ENCODE measurements at places on chromosomes 6 and 20.

DNA sequence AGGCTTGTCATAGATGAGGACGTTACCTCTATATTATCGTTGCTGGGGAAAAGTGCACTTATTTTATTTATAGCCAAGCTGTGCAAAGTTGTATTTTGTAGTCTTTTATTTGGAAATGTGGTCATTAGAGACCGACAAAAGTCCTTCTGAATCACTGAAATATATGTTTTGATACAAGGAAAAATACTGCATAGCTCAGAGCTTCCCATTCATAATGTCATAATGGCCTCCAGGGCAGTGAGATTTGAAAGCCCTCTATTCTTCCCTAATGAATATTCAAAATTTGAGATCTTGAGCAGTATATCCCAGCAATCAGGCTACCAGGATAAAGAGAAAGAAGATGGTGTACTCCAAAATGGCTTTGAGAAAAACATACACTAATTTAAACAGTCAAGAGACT, 64.6 kb downstream of the CAP2 start:
- DNase-seq: no peak

DNA sequence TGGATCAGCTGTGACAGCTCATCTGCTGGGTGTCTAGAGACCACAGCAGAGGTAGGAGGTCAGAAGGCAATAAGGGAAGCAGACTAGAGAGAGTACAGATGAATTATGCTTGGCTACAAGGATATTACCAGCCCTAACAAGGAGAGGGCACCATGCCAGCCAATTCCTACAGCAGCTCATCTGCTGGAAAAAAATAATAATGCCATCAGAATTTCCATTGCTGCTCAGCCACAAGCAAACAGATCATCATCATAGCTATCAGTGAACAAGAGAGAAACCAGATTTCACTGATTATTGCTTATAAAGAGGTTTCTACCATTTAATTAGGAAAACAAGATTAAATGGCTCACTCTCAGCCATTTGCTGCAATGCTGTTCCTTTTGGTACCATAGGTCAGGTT, 66.5 kb downstream of the PSMG4 start:
- DNase-seq: no peak

GRCh38 chr6:31396422-31397152, 6.8 kb upstream of the MICA start:
- peak; percentile 87 for DNase-seq

DNA sequence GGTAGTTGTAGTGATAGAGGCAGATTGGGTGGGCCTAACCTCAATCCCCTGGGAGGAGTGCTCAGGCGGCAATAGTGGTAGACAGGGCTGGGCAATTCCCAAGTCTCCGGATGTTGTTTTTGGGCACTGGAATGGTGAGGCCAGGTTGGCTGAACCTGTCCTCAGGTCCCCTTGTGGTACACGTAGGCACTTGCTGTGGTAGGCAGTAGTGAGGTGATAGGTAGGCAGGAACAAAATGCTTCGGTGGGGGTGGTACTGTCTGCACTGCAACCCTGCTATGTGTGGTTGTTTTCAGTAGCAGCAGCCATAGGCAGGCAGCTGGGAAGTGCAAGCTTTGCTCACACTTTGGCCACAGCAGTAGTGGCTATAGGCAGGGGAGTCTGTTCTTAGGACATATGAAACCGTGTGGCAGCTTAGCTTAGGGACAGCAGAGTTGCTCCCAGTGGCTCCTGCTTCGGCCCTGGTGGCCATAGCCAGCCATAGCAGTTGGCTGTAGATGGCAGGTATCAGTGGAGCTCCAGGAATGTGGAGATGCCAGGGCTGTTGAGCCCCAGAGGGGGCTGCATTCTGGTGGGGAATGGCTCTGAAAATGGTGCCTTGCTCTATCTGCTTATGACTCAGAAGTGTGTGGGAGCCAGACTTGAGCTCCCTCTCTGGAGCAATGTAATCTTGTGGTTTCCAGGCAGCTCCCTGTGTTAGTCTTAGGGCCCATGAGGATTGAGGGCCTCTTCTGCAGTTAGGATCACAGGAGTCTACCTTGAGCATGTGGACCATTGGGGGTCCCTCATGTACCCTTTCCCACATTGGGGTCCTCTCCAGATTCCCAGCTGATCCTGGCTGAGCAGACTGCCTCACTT, 241.8 kb upstream of the BMP2 start:
- no peak for DNase-seq

DNA sequence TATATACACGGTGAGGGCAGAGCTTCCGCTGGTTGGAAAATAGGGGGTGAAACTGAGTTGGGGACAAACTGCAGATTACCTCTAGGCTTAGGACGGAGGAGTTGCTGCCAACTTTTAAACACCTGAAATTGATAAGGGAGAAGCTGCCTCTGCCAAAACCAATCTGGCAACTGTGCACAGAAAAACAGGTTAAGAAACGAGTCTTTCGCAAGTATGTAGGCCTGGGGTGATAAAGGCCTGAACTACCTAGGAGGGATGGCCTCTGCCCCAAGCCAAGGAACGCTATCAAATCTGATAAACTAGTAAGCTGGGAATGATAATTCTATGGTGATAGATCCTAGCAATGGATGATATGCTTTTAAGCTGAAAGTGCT, 149.9 kb upstream of the QKI start:
- no peak for DNase-seq

GRCh38 chr20:64065974-64066343, 3.0 kb downstream of the TCEA2 start:
- peak; percentile 46 for DNase-seq

- no peak for DNase-seq
Observed at GRCh38 chr6:40631744-40632143, 44.6 kb upstream of the LRFN2 start.

DNA sequence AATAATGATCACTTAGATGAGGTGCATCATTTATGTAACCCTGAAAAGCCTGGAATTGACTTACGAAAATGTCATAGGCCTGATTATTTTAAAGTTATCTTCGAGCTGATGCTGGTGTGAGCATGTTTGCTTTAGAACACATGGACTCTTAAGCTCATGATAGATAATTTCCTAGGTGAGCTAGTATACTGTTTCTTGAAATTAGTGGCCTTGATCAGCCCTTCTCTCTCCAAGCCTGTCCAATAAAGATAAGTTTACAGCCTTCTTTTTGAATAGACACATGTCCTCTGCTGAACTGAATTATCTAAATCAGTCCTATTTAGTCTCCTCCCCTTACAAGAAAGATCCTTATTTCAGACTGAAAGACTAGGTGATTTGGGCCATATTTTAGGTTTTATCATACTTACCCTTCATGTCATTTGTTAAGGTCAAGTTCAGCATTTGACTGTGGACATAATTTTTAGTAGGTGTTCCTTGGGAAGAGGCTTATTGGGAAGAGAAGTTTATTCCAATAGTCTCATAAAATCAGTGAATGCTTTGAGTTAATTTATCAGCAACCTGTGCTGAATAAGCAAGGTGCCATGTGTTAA, 15.3 kb downstream of the FOXO3 start:
- no peak for DNase-seq

DNA sequence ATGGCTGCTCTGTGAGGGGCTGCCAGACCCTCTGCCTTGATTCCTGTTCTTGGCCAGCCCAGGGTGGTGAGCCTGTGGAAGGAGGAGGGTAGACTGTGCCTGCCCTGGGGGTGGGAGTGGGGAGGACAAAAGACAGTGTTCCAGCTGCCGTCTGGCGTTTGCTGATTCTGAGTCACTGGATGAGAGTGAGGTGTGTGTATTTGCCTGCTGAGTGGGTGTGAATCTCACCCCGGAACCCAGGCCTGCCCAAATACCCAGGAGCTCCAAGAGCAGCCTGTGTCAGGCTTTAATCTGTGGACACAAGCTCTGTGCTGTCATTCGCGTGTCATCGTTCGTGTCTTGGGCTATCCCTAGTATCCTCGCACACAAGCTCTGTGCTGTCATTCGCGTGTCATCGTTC, 2.6 kb upstream of the LKAAEAR1 start:
- no peak for DNase-seq

GRCh38 chr20:20202768-20203167, 150.4 kb downstream of the CFAP61 start:
- no peak for DNase-seq

GRCh38 chr20:57346477-57346876, 4.6 kb upstream of the RAE1 start:
- DNase-seq: peak; percentile 65
